ENCODE measurements at places on chromosomes 11 and 22.

- DNase-seq, result no peak
Observed at GRCh38 chr11:98194611-98195010, 826.1 kb upstream of the CNTN5 start.

DNA sequence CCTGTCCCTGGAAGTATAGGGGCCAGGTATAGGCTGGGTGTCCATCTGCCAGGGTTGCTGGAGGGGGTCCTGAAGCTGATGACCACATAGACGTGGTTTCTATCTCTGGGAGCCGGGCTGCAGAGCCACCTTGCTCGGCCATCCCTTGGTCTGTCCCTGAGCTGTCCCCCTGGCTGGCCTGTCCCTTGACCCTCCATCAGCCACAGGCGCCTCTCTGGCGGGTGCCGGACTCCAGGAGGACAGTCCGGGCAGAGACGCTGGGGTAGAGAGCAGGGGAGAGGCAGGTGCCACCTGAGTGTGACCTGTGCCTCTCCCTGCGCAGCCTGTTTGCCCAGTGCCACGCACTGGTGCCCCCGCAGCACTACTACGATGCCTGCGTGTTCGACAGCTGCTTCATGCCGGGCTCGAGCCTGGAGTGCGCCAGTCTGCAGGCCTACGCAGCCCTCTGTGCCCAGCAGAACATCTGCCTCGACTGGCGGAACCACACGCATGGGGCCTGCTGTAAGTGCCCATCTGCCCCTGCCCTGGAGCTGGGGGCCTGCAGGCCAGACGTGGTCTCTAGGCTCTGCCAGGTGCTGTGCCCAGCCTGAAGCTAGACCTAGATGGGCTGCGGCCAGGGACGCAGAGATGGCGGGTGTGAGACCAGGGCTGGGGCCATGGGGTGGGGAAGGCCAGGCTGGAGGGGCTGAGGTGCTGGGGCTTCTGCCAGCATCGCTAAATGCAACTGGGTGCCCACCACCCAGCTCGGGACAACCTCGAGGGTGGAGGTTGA lies 29.9 kb downstream of the MUC2 start:
- no peak for DNase-seq

- no peak for DNase-seq
Observed at GRCh38 chr11:124644426-124645280, 22.0 kb downstream of the TBRG1 start.

GRCh38 chr11:972523-973211 lies 47.0 kb downstream of the AP2A2 start:
- DNase-seq, result no peak

DNA sequence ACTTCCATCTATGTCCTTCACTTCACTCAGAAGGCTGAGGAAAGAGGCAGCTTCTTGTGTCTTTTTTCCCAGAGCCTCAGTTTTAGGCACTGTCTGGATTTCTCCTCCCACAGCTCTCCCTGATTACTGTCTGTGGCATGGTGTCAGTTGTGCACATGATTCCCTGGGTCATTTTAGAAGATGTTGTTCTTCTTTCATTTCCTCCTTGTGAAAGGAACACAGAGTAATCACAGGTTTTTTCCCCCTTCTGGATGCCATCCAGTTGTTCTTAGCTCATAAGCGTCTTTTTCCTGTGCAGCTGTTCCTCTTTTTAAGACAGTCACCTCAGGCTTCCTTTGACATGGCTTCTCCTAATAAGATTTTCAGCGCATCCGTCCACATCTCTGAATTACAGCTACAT lies 212.2 kb downstream of the FAM181B start:
- DNase-seq, result no peak

GRCh38 chr11:15197696-15198095 lies 83.0 kb downstream of the INSC start:
- DNase-seq, result no peak

All from stimulated activated CD8-positive, alpha-beta memory T cell treated with anti-CD3 and anti-CD28 coated beads, Interleukin-15, amount 100 ng/mL, for 48 hours (primary cell).